Stimulated activated CD4-positive, alpha-beta T cell treated with anti-CD3 and anti-CD28 coated beads, Interleukin-15, amount 100 ng/mL, for 48 hours (primary cell): ENCODE measurements at places on chromosomes 7 and 10.
A peak's percentile ranks its signal among the peaks of the same experiment; 100 is the strongest.

GRCh38 chr10:101858723-101859500, 15.3 kb upstream of the KCNIP2 start:
- DNase-seq, result no peak

GRCh38 chr7:92831716-92832533, 4.4 kb downstream of the CDK6 start:
- DNase-seq, result no peak

DNA sequence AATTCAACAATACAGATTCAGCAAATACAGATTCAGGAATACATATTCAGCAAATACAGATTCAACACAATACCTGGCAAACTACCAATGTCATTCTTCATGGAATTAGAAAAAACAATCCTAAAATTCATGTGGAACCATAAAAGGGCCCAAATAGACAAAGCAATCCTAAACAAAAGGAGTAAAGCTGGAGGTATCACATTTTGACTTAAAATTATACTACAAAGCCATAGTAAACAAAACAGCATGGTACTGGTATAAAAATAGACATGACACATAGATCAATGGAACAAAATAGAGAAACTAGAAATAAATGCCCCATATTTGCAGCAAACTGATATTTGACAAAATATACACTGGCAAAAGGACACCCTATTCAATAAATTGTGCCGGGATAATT, 3.4 kb upstream of the NT5C3A start:
- no peak for DNase-seq

- DNase-seq, result no peak
These were observed 7.8 kb upstream of the FAM20C start for GRCh38 chr7:184294-185264.

DNA sequence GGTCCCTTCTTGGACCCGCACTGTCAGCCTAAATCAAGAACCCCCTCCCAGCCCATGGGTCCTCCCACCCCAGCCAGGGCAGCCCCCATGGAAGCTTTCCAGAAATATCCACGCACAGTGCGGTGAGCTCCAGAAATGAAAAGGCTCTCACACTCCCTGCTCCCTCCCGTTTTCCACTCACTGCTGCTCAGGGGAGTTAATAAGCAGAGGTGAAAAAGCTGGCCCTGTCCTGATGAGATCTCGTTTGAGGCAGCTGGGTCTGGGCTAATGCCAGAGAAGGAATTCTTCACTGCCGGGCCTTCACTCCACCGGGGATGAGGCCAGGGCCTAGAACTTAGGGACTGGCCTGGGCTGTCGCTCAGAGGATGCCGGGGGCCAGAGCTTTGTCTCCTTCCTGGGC, 102.2 kb downstream of the ZMIZ1 start:
- DNase-seq, result no peak

DNA sequence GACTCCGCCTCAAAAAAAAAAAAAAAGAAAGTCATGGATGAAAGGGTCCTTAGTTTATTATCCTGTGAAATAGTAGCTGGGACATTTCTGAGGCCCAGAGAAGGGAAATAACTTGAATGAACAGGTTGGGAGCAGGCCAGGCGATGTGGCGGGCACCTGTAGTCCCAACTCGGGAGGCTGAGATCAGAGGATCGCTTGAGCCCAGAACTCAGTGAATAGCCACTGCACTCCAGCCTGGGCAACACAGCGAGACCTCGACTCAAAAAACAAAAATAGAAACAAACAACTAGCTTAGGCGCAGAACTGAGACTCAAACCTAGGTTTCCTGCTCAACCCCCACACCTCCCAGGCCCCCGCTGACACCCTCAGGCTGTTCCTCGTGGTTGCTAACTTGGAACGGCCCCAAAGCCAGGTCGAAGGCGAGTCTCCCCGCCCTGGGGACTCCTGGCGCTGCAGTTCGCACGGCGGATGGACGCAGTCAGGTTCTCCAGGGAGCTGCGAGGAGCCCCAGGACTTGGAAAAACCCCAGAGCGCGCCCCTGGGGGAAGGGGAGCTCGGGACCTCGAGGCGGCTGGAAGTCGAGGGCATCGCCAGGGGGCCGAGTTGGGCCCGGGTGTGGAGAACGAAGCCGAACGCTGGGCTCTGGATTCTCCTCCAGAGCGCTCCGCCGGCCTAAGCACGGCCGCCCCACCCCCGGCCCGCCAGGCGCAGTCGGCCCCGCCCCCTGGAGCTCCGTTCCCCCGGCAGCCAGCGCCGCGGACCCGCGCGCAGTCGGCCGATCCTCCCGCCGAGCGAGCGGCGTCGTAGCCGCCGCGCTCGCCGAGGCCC, at the start of gene STOX1:
STOX1 (plus strand) TSS at position 768 of the 828 bp plus-strand sequence. CDS start 93 bp downstream, outside the sequence.
- DNase-seq, result peak; percentile 24

- DNase-seq, result no peak
These were observed 283.8 kb upstream of the SHH start for GRCh38 chr7:156095908-156096539.

- no peak for DNase-seq
These were observed 70.6 kb downstream of the CCDC71L start for GRCh38 chr7:106590209-106590816.

DNA sequence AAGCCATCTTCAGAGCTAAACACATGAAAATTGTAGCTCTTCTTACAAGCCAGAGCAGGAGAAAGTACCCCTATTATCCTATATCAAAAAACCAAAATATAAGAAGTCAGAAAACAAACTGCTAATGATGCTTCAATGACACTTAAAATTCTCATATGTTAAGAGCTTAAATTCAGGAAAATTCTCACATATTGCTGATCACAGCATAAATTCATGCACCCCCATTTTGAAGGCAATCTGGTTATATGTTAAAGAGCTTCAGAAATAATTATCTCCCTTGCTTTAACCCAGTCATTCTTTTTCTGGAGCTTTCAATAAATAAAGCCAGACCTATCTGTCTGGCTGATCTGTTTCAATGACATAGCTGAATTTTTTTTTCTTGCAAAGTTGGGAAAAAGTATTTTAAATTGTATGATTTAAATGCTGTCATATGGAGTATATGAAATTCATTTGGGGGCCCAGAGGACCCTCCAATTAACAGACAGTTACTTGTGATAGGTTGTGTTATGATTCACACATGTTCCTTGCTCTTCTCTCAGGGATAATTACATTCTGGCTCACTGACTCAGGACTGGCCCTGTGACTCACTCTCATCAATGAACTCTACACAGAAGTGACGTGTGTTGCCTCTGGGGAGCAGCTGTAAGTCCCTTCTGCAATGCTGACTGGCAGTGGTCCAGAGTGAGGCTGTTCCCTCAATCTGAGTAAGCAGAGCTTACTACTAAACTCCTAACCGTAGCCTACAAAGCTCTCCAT, 85.2 kb downstream of the HGF start:
- no peak for DNase-seq

GRCh38 chr7:43516581-43517342, 66.1 kb upstream of the STK17A start:
- no peak for DNase-seq

GRCh38 chr7:3636131-3636860, 335.2 kb downstream of the SDK1 start:
- DNase-seq, result no peak

GRCh38 chr7:71782051-71782450, 630.1 kb downstream of the CALN1 start:
- DNase-seq, result no peak

- DNase-seq, result no peak
These were observed 40.7 kb downstream of the ANK3 start for GRCh38 chr10:60348982-60349381.

DNA sequence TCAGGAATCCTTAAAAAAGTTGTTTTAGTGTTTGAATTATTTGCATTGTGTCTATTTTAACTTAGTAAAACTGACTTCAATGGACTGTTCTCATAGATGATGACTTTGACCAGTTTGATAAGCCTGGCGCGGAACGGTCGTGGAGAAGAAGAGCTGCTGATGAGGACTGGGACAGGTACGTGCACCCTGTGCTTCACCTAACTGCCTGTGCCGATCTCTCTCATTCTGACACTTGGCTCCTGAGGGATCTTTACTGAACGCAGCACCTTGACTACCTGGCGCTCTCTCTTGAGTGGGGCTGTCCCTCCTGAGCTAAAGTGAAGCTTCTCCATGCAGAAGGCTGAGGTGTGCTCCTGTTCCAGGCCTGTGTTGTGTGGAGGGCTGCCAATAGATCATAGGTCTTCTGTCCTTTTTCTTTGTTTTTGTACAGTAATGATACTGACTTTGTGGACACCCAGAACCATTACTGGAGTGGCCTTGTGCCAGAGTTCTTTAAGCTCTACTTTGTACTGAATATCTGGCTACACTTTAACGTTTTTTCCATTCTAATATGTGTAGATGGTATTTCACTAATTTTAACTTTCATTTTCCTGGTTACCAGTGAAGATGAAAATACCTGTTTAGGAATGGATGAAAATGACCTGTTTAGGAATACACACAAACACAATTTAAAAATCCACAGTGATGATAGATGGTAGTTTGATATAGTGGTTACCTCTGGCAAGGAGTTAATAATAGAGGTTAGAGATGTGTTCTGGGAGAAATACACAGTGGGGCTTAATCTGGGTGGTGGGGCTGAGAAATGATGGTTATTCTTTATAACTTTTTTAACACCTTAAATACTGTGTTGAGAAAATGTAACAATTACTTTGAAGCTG, 20.9 kb downstream of the RBM33 start:
- no peak for DNase-seq

DNA sequence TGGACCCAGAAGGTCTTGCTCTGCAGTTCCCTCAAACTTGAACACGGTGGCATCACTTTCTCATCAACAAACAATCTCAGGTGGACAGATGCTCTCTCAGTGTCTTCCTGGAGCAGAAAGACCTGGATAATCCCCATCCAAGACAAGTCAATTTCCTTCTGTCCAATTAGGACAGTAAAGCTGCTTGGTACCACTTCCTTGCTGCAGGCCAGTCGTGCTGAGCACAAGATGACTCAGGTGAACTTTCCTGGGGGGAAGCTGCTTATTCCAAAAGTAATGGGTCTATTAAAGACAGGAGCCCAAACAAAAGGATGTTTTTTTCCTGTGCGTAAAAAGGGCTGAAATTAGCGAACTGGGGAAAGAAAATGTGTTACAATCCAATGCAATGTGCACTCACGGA, 107.6 kb upstream of the AFAP1L2 start:
- DNase-seq, result no peak

- DNase-seq, result no peak
These were observed 752.0 kb downstream of the GRID1 start for GRCh38 chr10:85614566-85614965.

- DNase-seq, result no peak
These were observed 55.3 kb downstream of the CH25H start for GRCh38 chr10:89151857-89152256.

DNA sequence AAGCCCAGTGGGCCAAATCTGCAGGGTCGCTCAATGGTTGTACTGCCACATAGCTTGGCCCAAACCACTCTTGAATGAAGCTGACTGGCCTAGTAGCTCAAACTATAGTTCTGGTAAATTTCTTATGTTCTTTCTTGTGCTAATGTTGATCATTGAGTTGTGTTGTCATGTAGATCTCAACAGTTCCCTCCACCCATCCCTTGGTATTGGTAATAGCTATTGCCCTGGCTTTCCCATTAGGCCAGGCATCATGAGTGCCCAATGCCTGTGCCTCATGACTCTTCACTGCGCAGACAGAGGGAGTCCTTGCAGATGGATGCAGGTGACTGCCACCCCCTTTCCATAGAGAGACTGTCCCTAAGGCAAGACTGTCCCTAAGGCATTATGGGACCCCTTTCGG, 988.4 kb downstream of the KCNMA1 start:
- DNase-seq, result no peak

GRCh38 chr10:104622598-104623209, 18.4 kb upstream of the SORCS3 start:
- DNase-seq, result no peak

- DNase-seq, result no peak
These were observed 1.4 kb downstream of the OR6B1 start for GRCh38 chr7:144001543-144001942.

- DNase-seq, result no peak
These were observed 88.9 kb downstream of the KCNMA1 start for GRCh38 chr10:77548671-77549070.

DNA sequence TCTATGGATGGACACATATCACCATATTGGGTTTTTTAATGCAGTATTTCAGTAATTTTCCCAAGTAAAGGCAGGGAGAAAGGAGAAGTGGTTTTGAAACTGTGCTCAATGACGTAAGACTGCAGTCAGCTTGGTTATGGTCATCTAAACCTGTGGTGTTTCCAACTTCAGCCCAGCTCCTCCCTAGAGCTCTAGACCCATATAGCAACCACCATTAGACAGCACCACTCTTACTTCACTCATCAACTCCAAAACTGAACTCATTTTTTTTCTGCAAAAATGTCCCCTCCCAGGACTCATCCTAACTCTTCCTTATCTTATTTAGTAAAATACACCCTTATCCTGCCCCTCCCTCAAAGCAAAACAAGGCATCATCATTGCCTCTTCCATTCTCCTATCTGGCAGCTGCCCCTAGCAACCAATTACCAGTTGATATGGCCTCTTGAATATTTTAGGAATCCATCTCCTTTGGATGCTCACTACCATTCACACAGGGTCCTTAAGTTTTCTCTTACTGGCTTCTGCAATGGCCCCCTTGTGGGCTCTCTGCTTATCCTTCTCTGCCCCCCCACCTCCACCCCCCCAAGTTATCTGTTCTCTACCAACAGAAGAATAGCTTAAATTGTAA, 1.5 kb upstream of the RALA start:
- no peak for DNase-seq

GRCh38 chr10:14084875-14085274, 245.8 kb downstream of the FRMD4A start:
- no peak for DNase-seq

DNA sequence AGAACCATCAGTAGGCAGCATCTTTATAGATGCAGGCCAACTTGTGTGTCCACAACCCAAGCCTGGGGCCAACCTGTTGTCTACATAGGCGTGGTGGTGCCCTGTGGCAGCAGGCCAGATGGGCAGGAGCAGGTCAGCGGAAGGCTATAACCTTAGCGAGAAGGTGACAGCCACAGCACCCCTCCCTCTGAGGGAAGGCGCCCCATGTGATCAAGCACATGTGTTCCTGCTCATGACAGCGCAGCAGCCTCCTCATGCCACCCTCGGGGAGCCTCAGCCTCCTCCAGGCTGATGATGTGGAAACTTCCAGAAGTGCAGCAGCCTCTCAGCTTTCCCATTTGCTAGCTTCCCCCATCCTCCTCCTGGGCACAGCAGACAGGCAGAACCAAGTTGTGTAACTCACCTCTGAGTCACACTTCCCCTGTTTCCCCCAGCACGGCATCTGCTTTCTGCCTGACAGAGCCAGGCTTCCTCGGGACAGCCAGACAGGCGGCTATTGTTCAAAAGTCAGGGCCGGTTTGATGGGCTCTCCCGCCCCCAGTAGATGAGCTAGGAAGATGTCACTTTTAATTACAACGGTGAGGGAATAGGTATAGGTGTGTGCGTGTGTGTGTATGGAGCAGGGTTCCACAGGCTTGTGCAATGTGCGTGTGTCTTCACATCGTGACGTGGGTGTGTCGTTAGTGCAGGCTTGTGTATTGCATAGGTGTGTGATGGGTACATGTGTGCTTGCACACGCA, 312.0 kb upstream of the ZMIZ1 start:
- DNase-seq, result no peak
